CD4-positive, alpha-beta T cell treated with Interleukin-21 for 1 hour (primary cell): ENCODE measurements at places on chromosomes 11 and 22.

DNA sequence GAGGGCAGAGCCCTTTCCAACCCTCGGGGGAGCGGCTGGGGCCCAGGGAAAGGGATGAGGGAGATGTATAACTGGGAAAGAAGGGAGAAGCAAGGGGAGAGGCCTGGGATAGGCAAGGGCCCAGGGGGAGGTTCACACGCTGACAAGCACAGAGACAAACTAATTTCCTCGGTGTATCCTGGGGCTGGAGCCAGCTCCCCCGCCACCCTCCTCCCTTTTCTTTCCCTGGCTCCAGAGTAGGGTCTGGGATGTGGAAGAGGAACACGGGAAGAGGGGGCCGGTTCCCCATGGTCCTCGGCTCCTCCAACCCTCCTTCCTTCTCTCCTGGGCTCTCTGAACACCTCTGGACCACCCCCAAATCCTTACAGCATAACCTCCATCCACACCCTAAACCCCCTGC is 6.9 kb downstream of the CLCF1 start:
- DNase-seq, result no peak

DNA sequence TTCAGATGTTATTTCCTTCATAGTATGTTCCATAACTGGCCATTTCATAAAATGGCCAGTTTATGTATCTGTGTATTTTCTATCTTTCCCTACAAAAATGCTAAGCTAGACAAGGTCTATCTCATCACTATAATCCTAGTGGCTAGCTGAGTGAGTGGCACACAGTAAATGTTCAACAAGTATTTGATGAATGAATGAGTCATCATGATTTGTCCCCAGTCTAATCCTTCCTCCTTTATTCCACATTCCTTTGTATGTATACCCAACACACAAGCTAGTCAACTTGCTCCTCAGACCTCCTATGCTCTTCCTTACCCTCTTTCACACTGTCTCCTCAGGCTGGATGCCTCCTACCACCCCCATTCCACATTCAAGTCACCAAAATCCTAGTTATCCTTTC is 12.5 kb downstream of the APLNR start:
- DNase-seq, result no peak

GRCh38 chr11:25838918-25839625 is 492.9 kb upstream of the ANO3 start:
- no peak for DNase-seq

DNA sequence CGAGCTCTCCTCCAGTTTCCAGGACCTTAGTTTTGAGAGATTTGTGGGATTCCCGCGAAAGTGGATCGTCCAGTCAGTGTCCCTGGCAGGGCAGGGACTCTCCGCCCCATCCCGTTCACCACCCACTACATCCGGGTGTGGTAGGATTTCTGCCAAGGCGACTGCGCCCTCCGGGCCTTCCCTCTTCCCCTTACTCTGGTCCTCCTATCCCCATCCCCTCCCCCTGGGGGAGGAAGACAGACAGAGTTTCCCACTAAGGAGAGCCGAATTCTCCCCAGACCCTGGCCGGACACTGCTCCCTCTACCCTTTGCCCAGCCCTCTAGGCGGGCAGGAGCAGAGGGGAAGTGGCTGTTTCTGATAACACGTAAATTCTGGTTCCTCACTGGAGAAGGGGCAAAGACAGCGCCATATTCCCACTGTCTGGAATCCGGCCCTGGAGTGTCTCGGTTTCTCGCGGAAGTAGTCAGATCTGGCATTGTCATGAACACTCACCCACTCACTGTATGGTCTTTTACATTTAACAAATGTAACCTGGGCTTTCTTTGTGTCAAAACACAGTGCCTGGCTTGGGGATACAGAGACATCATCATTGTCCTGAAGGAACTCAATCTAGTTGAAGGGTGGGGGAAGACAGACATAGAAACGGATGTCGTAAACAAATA is 1.1 kb upstream of the NECTIN1 start:
- no peak for DNase-seq

- no peak for DNase-seq
These were observed 49.7 kb upstream of the BID start for GRCh38 chr22:17823964-17824363.

DNA sequence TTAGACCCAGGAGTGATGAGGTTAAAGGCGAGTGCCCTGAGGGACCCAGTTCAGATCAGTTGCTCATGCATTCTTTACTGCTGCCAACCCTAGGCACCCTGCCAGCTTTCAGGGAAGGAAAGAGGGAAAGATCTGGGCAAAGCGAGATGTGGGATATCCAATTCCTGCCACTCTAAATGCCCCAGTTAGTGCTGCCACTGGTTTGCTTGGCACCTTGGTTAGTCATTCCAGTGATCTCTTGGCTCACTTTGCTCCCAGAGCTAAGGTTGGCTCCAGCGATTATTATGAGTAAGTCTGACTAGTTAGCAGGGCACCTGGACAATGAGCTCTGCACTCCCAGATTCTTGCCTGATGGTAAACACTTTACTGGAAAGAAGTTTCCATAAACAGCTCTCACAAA is 85.0 kb downstream of the INSC start:
- DNase-seq, result no peak

DNA sequence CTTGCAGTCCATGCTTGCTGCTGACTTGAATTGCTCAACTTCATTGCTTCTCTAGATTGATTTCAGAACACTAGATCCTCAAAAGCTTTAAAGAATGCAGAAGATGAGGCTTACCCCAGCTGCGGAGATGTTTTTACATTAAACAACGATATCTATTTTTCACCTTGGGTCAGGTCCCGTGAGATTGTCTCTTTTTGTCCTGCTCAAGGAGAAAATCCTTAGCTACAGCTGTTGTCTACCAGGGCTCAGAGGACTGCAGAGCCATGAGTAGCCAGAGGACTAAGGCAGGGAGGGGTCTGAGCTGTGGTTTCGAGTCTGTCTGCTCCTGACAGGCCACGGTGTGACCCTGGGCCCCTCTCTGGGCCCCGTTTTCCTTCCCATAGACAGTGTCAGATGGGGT is 51.4 kb downstream of the PKNOX2 start:
- DNase-seq, result no peak

GRCh38 chr11:22677153-22677903 is 10.9 kb downstream of the GAS2 start:
- DNase-seq, result no peak

DNA sequence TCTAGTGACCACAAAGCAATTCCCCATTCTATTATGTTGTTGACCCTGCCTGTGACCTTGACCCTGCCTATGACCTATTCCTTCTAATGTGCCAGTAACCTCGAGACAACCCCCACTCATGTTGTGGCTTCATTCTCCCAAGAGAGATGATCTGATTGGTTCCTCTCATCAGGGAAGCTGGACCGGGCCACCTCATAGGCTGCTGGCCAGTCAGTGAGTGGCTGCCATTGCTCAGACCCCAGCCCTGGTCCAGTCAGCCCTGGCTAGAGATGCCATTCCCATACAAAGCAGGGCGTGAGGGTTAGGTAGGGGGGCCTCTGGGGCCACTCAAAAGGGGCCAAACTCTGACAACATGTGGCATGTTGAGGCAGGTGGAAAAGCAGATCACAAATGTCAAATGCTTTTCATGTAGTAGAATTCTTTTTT is 11.9 kb downstream of the SLC29A2 start:
- no peak for DNase-seq

GRCh38 chr22:38021206-38021605 is 36.0 kb upstream of the PICK1 start:
- no peak for DNase-seq

DNA sequence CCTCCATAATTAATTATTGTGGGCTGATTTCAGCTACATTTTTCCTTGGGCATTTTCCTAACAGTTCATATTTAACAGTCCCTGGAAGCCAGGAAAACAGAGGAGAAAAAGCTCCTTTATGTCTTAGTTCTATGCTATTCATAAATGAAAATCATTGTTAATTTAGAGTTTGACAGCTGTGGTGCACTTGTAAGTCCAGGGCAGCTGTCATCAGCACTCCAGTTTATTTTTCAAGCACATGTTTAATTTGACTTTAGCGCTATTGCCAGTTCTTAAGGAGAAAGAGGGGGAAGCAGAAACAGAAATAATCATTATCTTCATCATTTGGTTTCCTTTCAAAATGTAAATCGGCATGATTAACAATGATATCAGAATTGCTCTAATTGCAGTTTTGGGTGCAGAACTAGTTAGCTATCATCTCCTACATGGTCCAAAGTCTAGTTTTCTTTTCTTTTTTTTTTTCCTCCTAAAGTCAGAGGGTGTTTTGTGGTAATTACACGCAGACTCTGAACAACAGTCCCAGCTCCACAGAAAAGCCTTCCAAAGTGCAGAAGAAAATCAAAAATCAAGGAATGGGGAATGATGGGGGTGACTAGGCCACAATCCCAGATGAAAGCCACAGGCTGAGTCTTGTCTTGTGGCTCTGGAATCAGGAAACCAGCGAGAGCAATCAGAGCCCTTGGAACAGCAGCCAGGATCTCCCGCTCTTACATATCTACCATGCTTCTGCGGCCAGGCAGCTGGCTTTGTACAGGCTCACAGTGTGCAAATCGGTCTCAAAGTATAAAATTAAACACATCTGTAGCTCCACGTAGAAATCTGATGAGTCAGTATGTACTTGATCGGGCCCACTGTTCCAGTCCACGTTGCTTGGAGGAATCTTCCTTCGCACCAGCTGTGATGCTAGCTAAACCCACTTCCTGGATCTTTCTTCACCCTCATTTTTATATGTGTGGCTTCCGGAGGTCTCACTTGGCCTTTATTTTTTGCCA is 91.9 kb downstream of the SPON1 start:
- DNase-seq, result no peak

- DNase-seq, result no peak
These were observed 10.6 kb downstream of the TMPRSS13 start for GRCh38 chr11:117918366-117919255.

GRCh38 chr11:119433358-119433725 is 10.4 kb upstream of the THY1 start:
- DNase-seq, result no peak

DNA sequence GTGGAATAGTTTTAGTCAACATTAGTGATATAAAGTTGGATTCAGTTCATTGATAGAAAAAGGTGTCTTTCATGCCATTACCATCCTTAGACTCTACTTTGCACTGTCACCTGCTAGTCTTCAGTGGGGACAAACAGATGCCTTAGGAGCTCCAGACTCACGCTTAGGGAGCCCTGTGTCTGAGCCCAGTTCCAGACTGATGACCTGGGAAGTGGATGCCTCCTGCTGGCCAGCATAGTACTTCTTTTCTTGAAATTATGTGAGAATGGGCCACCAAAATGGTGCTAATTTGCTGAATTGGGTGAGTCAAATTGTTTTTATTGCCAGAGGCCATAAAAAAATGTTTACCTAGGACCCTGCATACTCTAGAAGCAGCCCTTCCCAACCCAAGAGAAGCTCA is 53.9 kb downstream of the NOX4 start:
- no peak for DNase-seq

DNA sequence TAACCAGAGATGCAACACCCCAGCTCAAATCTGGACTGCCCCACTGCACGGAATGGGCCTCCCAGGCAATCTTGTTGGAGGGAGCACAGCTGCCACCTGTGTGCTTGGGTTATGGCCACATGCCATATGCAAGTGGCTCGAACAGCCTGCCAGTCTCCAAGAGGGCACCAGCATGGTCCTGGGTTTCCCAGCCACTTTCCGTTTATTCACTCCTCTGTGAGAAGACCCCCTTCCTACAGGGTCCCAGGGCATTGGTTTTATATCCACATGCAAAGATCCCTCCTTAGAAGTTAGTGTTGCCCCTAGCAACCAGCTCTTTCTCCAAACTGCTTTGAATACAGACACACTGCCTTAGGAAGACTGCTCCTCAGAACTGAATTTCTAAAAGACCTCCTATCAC is 487.8 kb downstream of the BUD13 start:
- no peak for DNase-seq

DNA sequence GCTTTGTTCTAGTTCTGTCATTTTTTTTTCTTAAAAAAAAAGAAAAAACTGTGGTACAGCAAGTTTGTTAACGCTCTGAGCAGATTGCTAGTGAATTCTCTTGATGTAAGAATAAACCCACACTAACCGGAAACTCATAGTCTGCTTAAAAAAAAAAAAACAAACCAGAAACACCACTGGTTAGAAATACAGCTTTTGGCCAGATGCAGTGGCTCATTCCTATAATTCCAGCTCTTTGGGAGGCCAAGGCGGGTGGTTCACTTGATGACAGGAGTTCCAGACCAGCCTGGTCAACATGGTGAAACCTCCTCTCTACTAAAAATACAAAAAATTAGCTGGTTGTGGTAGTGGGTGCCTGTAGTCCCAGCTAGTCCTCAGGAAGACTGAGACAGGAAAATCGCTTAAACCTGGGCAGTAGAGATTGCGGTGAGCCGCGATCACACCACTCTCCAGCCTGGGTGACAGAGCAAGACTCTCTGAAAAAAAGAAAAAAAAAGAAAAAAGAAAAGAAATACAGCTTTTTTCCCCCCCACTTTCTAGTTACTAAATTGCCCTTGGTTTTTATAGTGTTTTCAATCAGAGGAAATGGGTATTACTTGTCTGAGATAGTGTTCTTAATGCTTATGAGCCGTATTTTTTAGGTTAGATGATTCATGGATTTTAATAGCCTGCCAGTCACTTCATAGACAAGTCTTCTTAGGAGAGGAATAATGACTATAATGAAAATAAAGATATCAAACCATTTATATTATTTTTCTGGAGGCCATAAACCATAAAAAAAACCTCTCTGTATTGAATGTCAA is 222.8 kb downstream of the DDX10 start:
- no peak for DNase-seq
